ENCODE measurements at places on chromosomes 13 and 19. TPM values are rescaled to one million over a fixed set of nuclear protein-coding genes. Genes with fewer than 3 reads are reported as not detected.

The C19orf85 gene
- not detected for total RNA-seq

The ZNF468 gene
- total RNA-seq: 18.6 TPM

The SYCN gene
- total RNA-seq: not detected

The AP1M1 gene
- total RNA-seq: 144 TPM

The VSTM2B gene
- total RNA-seq: not detected

The KANK3 gene
- total RNA-seq: 3.7 TPM

The ZNF536 gene
- not detected for total RNA-seq

The OR4F17 gene
- not detected for total RNA-seq

The APOE gene
- total RNA-seq: 0.44 TPM

The KLF2 gene
- 62.1 TPM for total RNA-seq

The DLL3 gene
- 0.26 TPM for total RNA-seq

The ZNF90 gene
- total RNA-seq: 16.6 TPM

- DNase-seq: no peak
These were observed 101.2 kb upstream of the RAP2A start for GRCh38 chr13:97332742-97333141.

- no peak for DNase-seq
These were observed at the start of gene HS6ST3 for GRCh38 chr13:96089749-96090239. Gene HS6ST3, plus strand, starts transcription at chr13:96090107.

DNA sequence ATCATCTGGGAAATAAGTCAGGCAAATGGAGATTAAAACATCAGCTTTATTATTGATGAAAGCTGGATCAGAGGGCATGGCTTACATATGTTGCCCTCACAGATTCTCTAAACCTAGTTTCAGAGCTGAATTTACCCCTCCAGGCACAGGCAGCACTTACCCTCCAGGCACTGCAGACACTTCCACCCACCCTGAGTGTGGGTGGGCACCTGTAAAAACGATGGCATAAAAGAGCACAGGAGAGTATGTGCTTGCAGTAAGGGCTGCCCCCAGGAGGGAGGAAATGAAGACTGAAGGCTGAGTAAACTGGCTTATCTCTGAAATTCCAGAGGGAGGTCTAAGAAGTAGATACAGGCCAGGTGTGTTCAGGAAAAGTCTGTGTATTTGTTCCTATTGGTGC lies 185.0 kb upstream of the HTR2A start:
- DNase-seq: no peak

GRCh38 chr19:55300886-55301458 lies 17.2 kb downstream of the BRSK1 start:
- no peak for DNase-seq

DNA sequence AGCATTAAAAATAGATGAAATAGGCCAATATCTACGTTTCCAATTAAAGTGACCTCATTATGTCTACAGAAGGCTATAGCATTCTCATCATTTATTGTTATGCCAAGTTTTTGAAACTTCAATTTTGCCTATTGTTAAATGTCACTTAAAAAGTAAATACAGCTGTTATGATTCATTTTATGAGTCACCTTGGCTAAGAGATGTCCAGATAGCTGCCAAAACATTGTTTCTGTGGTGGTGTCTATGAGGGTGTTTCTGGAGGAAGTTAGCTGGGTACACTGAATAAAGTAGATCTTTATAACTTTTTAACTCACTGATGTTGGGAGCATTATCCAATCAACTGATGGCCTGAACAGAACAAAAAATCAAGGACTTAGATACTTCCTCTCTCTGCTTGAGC lies 1209.7 kb upstream of the PCDH9 start:
- no peak for DNase-seq

- no peak for DNase-seq
These were observed 2.6 kb downstream of the FGF9 start for GRCh38 chr13:21673539-21673788.

GRCh38 chr13:93723316-93723715 lies 496.7 kb downstream of the GPC6 start:
- no peak for DNase-seq

DNA sequence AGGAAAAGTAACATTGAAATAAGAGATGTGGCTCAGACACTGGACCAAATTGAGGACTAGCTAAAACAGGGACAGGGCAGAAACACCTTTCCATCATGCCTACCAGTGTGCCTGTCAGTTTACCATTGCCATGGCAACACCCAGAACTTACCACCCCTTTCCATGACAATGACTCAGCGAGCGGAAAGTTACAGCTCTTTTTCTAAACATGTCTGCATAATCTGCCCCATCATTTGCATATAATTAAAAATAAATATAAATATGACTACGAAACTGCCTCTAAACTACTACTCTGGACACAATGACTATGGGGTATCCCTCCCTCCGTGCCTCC lies 96.0 kb downstream of the UBL3 start:
- DNase-seq: no peak

GRCh38 chr19:35528218-35529038 lies at the start of gene SBSN:
Gene SBSN, minus strand, starts transcription at chr19:35528311. Its CDS starts 30 bp downstream, at chr19:35528281.
- no peak for DNase-seq

DNA sequence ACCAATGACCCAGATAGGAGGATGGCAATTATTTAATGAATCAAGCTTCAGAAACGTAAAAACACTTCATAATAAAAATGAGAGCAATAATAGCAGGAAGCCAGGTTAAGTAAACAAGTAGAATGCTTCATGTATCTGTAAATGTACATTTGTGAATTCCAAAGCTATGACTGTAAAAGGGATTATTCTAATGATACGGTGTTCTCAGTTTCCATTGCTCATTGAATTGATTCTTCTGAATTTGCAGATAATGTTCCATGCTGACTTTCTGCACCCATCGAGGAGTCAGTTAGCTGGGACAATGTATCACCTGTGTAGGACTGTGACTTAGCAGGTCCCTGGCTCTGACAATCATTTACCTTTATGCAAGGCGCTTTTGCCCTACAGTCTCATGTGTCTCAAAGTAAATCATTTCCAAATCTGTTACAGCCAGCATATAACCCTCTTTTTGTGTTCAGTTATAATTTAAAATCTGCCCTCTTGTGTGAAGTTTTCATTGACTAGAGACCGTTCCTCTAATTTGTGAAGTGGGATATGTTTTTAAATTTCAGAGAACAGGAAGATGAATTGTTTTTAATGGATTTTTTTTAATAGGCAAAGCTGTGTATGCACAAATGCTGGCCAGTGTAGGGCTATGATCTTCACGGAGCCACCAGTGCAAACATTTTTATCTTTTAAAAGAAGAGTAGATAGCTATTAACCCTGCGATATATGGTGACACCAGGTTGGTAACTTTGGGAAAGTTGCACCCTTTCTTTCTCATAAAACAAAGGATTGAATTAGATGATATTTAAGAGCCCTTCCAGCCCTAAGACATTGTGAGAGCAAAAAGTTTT lies 267.1 kb downstream of the KLF5 start:
- DNase-seq: no peak

DNA sequence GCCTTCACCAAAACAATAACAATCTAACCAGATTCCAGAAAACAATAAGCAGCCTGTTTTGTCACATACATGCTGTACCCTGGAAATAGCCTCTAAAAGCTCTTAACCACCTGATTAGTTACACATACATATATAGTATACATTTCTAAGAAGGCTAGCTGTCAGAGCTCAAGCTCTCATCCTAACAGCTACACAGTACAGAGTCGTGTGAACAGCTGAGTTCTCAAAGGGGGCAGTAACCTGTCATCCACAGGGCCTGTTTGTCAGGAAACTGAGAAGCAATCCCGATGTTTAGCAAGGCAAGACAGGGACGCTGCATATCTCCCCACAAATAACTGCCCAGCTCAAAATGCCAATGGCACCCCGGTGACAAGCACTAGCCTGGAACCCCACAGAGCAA lies 56.9 kb downstream of the STK24 start:
- DNase-seq: no peak

- no peak for DNase-seq
These were observed 2.1 kb upstream of the PNPLA6 start for GRCh38 chr19:7533281-7533885.

GRCh38 chr13:106533101-106533942 lies 2.1 kb downstream of the EFNB2 start:
- DNase-seq: peak; percentile 41

GRCh38 chr19:6828698-6829633 lies 56.5 kb downstream of the VAV1 start:
- peak; percentile 69 for DNase-seq

DNA sequence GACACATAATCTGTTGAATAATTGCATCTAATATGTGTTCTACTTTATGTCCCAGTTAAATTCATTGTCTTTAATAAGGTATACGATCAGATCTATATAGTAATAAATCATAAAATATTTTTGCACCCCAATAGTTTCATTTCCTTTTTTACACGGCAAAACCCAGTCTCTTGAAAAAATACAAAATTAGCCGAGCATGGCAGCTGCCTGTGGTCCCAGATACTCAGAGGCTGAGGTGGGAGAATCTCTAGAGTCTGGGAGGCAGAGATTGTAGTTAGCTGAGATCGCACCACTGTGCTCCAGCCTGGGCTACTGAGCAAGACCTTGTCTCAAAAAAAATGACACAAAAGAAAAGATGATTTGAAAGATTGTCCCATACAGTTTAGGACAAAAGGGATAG lies 52.3 kb upstream of the PARP4 start:
- no peak for DNase-seq

- DNase-seq: peak; percentile 85
These were observed 63.6 kb downstream of the ZNF429 start for GRCh38 chr19:21568816-21569493.

- DNase-seq: no peak
These were observed 2.8 kb downstream of the SERTAD1 start for GRCh38 chr19:40422748-40423566.

DNA sequence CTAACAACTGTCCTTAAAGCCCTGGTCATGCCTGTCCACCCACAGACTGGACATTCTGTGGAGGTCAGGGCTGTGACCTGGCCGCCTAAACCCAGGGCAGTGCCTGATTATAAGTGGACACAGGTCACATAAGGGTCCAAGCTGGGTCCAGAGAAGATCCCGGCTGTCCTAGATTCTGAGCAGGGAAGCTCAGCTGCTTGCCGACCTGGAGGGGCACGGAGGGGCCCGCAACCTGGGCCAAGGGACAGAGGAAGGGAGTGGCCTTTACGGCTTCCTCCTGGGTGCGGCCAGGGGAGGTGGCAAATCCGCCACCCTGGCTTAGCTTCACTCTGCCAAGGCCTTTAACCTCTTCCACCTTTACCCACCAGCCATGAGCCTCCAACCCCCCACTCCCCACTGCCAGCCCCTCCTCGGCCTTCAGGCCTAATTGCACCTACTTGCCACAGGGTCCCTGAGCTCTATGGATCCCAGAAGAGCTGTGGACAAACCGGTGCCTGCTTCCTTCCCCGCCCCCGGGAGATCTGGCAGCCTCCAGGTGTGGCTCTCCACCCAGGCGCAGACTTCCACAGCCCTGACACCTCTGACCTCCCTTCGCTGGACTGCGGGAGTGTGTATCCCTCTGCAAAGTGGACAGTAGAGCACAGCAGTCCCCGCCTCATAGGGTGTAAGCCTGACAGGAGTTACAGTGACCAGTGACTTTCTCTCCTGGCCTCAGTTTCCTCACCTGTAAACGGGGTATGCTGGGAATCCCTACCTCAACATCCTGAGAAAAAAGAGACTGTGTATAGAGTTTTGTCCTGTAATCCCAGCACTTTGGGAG lies 1.7 kb downstream of the CD320 start:
- peak; percentile 35 for DNase-seq

- DNase-seq: no peak
These were observed 2523.2 kb upstream of the PCDH20 start for GRCh38 chr13:63938851-63939250.

GRCh38 chr19:2983351-2984214 lies 6.2 kb downstream of the TLE6 start:
- no peak for DNase-seq

Measured in activated CD8-positive, alpha-beta memory T cell treated with anti-CD3 and anti-CD28 coated beads, Interleukin-2, amount 10 ng/mL, durations not matched to agents 7 days and 5 days (primary cell).